DND-41 (cell line): ENCODE measurements at places on chromosomes 7 and 10.
A peak's percentile ranks its signal among the peaks of the same experiment; 100 is the strongest.

- no peak for DNase-seq
Observed at GRCh38 chr10:76992467-76992866, 645.1 kb downstream of the KCNMA1 start.

DNA sequence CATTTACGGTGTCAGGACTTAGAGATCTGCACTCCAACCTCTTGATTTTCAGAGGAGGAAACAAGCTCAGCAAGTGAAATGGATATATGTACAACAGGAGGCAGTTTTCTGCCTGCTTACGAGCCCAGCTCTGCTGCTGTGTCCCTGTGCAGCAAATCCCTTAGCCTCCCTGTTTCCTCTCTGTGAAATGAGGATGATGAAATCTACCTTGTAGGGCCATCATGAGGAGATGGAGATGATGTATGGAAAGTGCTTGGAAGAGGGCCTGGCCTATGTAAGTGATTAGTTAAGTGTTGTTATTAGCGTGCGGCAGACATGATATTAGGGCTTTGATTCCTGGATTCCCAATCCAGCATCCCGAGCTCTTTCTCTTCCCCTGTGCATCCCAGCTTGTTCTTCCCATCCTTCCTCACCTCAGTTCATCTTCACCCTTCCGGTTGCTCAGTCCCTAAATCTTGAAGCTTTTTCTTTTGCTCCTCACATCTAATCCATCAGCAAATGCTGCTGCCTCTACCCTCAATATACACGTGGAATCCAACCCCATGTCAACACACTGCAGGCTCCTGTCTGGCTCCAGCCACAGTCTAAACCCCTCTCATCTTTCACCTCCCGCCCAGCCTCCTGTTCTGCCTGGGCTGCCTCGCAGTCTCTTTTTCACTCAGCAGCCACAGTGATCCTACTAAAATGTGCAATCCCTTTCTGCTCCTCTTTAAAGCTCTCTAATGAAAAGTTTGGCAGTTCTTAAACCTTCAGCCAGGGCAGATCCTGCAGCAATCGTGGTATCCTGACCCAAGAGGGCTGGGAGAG is 113.8 kb downstream of the MARCHF5 start:
- DNase-seq = no peak

DNA sequence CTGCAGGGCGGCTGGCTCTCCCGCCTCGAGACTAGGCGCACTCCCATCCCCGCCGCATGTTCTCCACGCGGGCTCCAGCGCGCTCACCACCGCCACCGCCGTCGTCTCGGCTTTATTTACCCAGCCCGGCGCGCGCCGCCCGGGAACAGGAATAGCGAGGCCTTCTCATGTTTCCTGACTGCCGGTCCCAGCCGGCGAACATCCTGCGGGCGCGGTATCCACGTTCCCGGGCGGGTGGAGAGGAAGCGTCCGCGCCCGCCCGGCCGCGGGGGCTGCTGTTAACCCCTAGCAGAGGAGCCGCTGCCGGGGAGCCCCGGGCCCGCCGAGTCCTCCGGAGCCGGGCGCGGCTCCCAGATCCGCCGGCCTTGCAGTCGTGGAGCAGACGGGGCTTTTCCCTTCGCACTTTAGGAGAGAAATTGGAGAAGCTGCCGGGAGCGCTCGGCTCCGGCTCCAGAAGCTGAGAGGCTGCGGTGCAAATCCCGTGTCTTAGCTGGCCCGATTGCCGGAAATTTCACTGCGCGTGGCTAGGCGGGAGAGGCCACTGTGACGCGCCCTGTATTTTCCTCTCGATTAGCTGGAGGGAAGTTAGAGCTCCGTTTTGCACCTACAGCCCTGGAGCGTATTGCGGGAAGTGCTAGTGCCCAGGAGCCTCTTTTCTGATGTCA is at the start of gene MKX:
MKX (minus strand) TSS at position 88 of the 665 bp plus-strand sequence. CDS start 2,404 bp downstream, outside the sequence.
- DNase-seq = no peak

DNA sequence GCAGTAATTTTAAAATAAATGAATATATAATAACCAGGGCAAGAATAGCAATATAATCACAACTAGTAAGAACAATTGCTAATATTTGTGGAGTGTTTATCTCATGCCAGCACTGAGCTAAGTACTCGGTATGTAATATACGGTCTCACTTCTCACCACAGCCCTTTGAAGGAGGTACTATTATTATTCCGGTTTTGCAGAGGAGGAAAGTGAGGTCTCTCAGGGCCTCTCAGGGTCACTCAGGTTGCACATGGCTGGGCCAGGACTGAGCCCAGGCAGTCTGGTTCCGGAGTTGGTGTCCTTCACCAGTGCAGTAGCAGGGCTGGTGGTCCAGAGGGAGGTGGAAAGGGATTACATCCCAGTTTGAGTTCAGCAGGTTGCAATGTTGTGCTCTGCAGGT is 80.9 kb downstream of the CHN2 start:
- no peak for DNase-seq

GRCh38 chr7:142012825-142013511 is 17.3 kb downstream of the MGAM start:
- no peak for DNase-seq

- DNase-seq = no peak
Observed at GRCh38 chr10:48844616-48845015, 95.0 kb downstream of the LRRC18 start.

DNA sequence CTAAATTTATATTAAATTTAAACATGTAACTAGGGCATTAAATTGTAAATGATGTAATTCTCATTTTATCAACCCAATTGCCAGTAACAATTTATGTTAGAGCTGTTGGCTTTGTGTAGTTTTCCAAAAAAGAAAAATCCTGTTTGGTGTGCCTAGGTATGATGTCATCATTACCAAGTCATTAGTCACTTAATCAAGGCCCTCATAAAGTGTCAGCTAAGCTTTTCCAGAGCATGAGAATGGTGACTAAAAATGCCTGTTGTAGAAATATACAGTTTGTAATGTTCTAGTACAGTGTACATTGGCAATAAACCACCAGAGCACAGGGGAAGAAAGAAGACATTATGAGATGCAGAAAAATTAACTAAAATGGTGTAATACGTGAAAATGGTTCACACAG is 593.8 kb upstream of the ANKRD30A start:
- DNase-seq = no peak

DNA sequence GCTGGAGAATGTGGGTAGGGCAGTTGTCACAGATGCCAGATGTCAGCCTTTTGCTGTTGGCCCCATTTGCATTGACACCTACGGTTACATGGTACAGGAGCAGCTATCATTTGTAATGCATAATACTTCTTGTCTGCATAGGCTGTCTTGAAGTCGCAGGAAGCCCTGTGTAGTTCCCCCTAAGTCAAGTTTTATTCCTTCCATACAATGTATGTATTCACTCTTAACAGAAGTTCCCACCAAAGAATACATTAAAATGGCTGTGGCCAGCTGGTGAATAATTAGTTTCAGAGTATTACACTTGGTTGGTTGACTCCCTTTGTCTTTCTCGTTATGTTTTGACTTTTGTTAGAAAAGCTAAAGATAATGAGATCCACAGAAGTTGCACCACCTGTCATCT is 1169.0 kb downstream of the REEP3 start:
- DNase-seq = no peak

GRCh38 chr10:127524908-127525665 is 24.0 kb upstream of the NPS start:
- DNase-seq = no peak

DNA sequence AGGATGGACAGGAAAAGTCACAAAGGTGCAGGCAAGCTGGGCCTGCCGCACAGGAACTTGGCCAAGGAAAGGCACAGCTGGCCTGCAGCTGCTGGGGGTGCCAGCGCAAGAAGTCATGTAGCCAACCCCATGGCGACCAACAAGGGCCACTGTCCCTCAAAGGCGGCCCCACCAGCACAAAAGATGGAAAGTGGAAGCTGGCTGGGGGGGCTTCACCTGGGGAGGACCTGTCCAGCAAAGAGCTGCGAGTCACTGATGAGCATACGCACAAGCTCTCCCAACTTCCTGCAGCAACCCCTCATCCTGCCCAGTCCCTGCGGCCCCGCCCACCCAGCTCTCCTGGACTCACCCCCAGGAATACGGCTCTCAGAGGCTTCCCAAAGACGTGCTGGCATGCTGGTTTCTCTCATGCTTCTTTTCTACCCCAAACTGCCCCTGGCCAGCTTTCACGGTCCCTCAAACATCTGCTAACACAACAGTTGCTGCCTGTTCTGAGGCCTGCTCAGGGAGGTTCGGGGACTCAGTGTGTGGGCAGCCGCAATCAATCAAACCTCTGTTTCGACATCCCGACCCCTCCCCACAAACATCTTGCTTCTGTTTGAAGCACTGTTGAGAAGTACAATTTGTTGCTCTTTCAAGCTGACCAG is 67.6 kb downstream of the FAM53B start:
- DNase-seq = no peak

GRCh38 chr7:94739180-94739579 is 83.2 kb upstream of the SGCE start:
- DNase-seq = no peak

DNA sequence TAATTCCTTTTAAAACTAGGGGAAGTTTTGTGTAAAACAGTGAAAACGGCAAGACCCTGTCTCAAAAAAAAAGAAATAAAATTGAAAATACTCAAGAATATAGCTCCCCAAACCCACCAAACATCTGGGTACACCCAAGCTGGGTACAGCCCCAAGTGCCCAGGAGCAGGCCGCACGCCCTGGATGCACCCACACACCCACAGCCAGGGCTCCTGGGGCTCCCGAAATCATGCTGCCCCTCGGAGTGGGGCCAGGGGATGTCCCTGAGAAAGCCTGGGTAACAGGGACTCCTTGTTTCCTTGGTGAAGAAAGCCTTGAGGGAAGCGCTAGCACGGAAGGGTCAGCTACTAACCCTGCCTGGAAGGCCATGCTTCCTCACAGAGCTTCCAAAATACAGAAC is 10.1 kb downstream of the BNIP3 start:
- DNase-seq = no peak

DNA sequence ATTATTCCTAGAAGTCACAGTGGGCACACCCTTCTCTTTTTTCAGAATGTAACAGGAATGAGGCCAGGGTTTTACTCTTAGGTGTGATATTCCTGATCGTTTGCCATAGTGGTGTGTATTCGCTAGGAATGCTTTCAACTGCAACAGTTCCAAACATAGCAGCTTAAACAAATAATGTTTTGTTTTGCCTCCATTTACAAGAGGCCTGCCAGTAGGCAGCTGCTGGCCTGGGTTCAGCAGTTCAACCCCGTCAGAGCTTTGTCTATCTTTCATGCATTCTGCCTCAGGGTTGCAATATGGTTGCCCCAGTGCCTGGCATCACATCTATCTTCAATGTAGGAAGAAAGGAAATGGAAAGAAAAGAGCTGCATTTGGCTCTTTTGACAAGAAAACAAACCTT is 21.7 kb upstream of the RET start:
- no peak for DNase-seq

GRCh38 chr7:142647749-142648148 is 101.5 kb upstream of the PRSS1 start:
- no peak for DNase-seq

GRCh38 chr7:1276626-1277175 is 44.0 kb downstream of the UNCX start:
- no peak for DNase-seq

DNA sequence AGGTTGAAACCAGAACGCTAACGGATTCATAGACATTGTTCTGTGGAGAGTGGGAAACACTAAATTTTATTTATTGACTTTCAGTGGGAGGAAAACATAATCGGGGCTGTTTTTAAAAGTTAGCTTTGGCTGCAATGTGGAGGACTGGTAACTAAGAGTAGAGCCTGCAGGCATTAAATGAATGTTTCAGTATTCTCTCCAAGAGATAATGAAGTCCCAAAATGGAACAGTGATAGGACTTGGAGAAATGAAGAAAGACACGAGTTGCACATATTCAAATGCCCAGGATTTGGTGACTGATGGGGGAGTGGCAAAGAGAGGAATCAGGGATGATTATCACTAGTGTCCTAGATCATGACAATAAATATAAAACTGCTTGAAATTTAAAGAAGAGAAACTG is 359.8 kb upstream of the LRRTM3 start:
- no peak for DNase-seq

DNA sequence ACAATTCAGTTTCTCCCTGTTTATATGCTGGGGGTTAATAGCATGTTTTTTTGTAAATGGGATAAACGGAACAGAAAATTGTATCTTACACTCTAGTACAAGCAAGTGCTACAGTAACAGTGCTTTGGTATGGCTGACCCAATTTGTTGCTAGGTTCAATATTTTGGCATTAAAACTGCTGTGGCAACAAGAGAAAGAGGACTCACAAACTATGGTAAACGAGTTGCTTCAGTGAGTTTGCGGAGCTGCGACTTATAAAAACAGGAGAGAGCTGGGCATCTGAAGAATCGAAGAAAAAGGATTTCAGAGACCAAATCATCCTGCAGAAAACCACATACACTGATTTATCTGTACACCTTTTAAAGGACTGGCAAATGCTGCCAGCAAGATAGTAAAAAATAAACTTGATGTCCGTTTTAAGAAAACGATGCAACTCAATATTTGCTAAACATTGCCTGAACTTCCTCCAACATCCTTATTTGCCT is 2.2 kb downstream of the GLUD1 start:
- DNase-seq = no peak

GRCh38 chr7:97006055-97006815 is 882 bp downstream of the DLX6 start:
- no peak for DNase-seq

- no peak for DNase-seq
Observed at GRCh38 chr10:103540722-103541121, 47.2 kb downstream of the NEURL1 start.

DNA sequence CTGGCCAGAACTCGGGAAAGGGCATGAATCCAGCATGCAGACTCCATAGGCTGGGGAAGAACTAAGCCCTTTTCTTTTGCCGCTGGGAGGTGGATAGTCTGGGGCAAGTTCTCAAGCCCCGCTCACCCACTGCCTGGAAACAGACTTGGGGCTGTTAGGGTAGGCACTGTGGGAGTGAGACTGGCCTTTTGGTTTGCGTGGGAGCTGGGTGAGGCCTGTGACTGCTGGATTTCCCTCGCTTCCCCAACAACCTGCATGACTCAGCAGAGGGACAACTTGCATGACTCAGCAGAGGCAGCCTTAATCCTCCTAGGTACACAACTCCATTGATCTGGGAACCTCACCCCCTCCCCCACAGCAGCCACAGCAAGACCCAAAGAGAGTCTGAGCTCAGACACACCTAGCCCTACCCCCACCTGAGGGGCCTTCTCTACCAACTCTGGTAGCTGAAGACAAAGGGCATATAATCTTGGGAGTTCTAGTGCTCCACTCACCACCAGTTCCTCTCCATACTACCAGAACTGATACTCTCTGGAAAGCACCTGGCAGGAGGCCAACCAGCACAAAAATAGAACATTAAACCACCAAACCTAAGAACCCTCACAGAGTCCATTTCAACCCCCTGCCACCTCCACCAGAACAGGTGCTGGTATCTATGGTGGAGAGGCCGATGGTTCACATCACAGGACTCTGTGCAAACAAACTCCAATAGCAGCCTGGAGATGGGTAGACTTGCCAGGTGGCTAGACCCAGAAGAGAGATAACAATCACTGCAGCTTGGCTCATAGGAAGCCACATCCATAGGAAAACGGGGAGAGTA is 81.4 kb upstream of the LAMB4 start:
- peak; percentile 11 for DNase-seq

GRCh38 chr10:42866115-42866995 is 83.8 kb downstream of the BMS1 start:
- peak; percentile 13 for DNase-seq
